ENCODE measurements at places on chromosomes 3 and 15.

GRCh38 chr3:111864821-111865656 lies 6.0 kb downstream of the PHLDB2 start:
- DNase-seq: no peak

GRCh38 chr3:64437131-64437530 lies 211.9 kb upstream of the PRICKLE2 start:
- DNase-seq: no peak

- DNase-seq: no peak
These were observed 23.7 kb downstream of the PPP2R3A start for GRCh38 chr3:135989242-135989641.

DNA sequence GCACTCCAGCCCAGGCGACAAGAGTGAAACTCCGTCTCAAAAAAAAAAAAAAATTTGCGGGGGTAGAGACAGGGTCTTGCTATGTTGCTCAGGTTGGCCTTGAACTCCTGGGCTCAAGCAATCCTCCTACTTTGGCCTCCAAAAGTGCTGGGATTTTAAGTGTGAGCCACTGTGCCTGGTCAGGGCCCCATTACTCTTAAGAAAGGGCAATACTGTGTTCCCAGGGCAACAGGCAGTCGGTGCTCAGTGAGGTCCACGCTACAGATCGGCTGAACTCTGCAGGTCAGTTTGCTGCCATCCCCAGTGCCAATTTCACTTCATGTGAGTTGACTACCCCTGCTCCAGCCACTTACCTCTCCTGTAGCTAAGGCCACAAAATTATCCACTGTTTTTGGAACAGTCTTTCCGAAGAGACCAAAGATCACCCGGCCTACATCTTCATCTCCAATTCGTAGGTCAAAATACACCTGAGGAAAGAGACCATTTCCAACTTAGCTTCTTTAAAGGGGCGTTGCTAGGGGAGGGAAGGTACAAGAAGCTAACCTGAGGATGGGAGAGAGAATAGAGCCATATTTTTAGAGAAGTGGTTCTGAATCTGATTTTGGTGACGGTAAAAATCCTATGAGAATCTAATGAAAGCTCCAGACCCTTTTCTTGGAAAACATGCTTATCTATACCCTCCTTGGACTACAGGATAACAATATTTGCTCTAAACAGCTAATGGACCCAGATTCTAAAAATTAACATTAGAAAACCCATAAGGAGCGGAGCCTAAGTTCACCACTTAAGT lies 939 bp downstream of the PPIB start:
- no peak for DNase-seq

- DNase-seq: no peak
These were observed 67.2 kb upstream of the TP63 start for GRCh38 chr3:189563853-189564563.

DNA sequence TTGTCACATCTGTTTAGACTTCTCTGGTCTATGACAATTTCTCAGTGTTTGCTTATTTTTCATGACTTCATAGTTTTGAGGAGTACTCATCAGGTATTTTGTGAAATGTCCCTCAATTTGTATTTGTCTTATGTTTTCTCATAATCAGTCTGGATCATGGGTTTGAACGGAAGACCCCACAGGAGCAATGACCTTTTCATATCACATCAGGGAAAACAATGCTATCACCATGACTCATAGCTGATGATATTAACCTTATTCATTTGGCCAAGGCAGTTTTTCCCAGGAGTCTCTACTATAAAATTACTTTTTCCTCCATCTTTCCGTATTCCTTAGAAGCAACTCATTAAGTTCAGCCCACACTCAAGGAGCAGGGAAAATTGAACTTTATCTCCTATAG lies 32.7 kb downstream of the AADACL2 start:
- no peak for DNase-seq

- DNase-seq: no peak
These were observed 231.7 kb upstream of the ICE2 start for GRCh38 chr15:60710656-60711055.

DNA sequence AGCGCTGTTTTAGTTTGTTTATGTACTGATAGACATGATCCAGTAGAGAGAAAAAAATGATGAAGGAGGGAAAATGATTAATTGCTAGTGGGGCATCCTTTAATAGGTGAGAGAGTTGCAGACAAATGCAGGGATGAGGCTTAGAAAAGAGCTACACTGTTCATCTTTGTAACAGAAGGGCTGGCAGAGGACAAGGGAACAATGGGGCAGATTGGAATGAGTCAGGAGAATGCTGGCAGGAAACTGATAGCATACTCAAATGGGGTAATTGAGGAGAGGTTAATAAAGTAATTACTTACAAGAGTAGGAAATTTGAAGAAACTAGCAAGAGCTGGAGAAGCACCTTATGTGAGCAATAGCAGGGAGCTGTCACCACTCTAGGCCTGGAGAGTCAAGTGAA lies 170.9 kb downstream of the OXSM start:
- no peak for DNase-seq

DNA sequence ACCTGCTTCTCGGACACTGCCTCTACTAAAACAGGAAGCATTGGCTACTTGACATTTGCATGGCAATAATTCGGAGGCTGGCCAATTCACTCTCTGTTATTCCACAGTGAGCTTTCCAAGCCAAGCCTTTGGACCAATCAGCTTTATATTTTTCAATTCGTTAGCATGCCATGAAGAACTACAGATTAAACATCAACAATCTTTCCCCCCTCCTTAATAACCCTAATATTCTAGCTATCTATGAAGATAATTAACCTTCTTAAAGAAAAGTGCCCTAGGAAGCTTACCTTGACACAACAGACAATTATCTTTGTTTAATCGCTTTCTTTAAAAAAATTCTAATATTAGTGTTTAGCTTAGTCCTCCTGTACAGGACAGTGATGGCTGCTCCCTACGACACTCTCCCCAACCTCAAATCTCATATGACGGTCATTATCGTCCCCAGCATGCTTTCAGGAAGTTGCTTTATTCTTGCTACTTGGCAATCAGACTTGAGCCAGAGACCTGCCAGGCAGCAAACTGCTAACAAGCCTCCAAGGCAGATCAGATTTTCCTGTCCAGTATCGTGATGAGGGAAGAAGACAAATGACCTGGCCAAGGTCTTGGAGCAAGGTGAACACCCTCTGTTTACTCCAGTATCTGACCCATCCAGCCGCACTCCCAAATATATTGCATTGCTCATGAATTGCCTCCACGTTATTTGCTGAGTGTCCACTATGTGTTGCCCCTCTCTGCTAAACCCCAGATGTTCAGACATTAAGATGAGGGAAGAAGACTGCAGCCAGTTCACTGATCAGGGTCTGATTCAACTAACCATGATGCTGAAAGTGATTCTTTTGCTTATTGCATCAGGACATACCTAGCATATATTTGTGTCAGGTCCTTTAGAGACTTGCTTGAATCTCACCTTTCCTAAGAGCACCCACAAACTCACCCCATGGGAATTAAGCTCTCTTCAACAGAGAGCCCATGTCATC lies 68.1 kb upstream of the LPP start:
- no peak for DNase-seq

GRCh38 chr15:90402767-90403166 lies 14.7 kb downstream of the IQGAP1 start:
- DNase-seq: no peak

GRCh38 chr15:88613074-88613944 lies 7.8 kb upstream of the AEN start:
- DNase-seq: no peak

GRCh38 chr3:195731356-195731905 lies 10.7 kb downstream of the MUC20 start:
- DNase-seq: no peak

DNA sequence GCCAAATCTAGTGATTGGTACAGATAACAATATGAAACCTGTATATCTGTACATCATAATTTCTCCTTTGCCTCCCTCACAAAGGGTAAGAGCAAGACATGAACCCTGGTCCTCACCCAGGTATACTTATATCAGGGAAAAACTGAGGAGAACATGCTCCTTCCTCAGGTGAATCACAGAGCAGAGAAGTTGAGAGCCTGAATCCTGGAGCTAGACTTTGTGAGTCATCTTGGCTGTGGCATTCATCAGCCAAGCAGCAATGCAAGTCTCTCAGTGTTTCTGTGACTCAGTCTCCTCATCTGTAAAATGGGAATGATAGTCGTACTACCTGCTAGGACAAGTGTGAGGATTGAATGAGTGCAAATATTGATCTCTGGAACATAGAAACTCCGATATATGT lies 165.7 kb upstream of the ADAMTS9 start:
- DNase-seq: no peak

DNA sequence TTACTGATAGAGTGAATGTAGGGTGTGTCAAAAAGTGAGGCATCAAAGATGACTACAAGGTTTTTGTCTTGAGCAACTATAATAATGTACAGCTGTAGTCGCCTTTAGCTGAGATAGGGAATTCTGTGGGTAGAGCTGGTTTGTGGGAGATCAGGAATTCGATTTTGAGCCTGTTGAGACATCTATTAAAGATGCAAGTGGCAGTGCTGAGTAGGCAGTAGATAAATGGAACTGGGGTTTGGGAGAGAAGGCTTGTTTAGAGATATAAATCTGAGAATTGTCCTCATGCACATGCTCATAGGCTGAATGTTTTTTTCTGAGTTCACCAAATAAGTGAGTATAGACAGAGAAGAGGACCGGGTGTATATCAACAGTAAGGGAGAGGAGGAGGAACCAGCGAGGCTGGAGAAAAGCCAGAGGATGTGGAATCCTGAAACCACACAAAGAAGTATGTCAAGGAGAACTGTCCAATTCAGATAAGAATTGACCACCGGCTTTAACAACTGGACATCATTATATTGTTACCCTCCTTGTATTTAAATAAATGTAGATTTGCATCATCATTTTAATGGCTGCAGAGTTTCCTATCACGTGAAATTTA lies 146.0 kb upstream of the TNIK start:
- DNase-seq: no peak

DNA sequence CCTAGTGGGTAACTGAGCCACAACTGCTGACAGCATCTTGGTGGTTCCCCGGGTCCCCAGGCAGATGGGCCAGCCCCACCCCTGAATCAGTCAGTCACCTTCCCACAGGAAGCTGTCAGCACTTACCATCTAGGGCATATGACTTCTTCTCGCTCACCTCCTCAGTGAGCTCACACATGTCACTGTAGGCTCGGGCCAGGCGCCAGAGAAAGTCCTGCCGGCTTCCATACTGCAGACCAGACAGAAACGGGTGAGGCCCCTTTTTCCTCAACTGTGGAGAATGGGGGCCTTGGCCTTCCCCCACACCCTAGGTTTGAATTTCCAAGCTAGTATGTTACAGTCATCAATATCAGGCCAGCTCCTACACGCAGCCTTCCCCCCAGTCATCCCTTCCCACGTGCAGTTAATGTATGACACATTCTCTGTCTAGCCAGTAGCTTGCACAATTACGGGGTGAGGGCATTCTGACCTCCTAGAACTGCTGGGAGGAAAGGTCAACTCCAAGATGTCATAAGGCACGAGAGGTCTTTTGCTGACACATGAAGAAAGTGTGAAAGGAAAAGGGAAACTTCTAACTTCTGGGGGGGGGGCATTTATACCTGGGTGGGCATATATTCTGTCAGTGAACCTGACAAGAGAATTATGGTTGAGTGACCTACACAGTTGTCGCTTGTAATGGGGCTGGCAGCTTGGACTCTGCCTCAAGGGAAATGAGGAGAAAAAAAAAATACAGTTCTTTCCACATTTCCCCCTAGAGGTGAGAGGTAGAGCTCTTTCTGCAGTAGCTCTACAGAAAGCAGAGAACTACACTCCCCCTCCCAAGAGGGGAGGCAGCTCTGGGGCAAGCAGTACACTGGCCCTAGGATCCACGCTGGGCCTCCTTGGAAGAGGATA lies 10.9 kb downstream of the RMDN3 start:
- no peak for DNase-seq

DNA sequence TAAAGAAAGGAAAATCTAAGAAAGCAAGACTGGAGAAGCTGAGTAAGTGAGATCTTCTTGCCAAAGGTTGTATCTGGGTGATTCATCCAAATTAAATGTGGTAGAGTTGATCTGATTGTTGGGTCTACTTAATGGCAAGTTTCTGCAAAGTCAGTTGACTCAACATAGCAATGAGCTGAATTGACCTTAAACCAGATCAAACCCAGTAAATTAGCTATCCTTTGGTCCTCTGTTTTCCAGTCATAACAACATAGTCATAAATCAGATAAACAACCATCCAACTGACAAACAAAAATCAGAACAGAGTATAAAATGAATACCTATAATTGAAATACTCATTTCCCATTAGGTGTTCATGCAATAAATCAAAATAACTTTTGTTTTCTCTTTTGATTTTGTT lies 142.6 kb upstream of the CFAP20DC start:
- DNase-seq: no peak

- no peak for DNase-seq
These were observed 238.0 kb downstream of the PLCL2 start for GRCh38 chr3:17122758-17123157.

GRCh38 chr15:31157644-31158069 lies 56.1 kb upstream of the TRPM1 start:
- no peak for DNase-seq

- DNase-seq: no peak
These were observed 60.8 kb upstream of the RNU6-1 start for GRCh38 chr15:67900621-67901147.

GRCh38 chr15:88769161-88769971 lies 33.9 kb upstream of the ACAN start:
- no peak for DNase-seq

DNA sequence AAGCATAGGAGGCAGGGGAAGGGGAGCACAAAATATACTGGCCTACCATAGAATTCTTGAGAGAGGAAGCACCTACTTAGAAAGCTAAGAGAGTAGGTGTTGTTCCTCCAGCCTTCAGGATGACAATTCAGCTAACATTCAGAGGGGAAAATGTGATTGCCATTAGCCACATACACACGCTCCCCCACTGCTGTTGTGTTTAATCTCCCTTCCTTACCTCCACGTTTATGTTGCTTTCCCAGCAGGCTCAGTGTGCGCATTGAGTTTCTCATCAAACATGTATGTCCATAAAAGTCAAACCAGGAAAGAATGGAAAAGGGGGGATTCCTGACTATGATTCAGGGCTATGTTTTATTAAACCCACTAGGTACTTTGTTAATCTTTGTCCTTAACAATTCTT lies 145.2 kb upstream of the CHRM5 start:
- no peak for DNase-seq

GRCh38 chr3:29771602-29772001 lies 490.7 kb downstream of the RBMS3 start:
- no peak for DNase-seq

GRCh38 chr15:41125063-41125669 lies 9.1 kb upstream of the INO80 start:
- no peak for DNase-seq

DNA sequence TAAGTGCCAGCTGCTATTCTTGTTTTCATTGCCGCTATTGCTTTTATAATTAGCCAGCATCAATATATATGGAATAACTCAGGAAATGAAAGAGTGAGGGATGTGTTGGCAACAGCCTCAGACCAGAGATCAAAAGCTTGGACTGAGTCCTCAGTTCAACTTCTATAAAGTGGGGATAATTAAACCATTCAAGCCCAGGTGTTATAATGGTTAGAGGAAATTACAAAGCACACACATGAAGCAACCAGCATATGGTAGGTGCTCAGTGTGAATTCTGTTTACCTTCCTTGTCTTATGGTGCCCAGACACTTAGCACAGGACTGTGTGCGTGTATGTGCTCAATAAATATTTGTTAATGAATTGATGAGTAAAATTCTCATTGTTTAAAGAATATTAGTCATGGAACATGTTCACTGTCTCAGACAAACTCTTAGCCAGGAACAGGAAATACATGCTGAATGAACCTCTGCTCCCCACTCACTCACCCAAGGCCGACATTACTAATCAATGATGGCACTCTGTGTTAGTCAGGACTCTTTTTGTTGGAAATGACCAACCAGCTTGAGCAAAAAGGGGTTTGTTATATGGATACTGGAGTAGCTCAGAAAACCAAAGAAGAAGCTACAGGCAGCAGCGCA lies 16.7 kb upstream of the CCDC174 start:
- no peak for DNase-seq

Data from cerebellar nuclear complex (tissue), 1 donor.